T-helper 17 cell (primary cell): ENCODE measurements at places on chromosomes 3 and 15. TPM values are rescaled to one million over a fixed set of nuclear protein-coding genes. Genes with fewer than 3 reads are reported as not detected.

Gene LDHAL6B
- total RNA-seq, result not detected

- DNase-seq, result no peak
Observed at GRCh38 chr15:69748131-69748530, 295.5 kb downstream of the RPLP1 start.

GRCh38 chr3:144424606-144425005, 453.0 kb downstream of the DIPK2A start:
- no peak for DNase-seq

GRCh38 chr3:130748467-130748861, 1.8 kb upstream of the PIK3R4 start:
- no peak for DNase-seq

DNA sequence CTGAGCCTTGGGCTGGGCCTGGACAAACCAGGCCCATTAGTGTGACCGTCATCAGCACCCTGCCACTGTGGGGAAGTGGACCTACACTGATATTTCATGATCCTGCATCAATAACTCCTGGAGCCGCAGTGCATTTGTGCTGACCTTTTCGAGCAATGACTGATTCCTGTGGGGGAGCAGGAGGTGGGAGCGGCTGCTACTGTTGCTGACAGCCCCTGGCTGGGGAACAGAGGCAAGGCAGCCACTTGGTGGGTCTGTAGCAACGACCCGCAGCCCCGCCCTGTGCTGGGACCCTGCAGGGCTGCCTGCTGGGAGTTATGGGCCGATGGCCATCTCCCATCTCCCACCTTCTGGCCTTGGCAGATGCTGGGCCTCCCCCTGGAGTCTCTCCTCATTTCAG, 42.1 kb downstream of the CCDC33 start:
- no peak for DNase-seq

DNA sequence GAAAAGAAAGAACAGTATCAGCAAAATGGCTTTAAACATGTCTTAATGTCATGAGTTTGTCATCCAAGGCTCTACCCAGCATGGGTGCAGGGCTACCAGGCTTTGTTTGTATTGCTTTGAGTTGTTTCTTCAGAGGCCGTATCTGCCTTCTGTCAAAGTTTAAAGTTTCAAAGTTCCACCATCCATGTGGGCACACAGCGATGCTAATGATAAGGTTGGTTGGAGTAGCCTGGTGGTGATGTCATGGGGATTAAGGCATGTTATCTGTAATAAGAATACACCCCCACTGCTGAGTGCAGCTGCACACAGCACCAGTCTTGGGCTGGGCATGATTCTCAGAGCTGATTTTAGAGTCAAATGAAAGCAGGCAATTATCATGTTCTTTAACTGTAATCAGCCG, 72.0 kb upstream of the LRTM1 start:
- no peak for DNase-seq

Gene CHRNA5
- 0.39 TPM for total RNA-seq

DNA sequence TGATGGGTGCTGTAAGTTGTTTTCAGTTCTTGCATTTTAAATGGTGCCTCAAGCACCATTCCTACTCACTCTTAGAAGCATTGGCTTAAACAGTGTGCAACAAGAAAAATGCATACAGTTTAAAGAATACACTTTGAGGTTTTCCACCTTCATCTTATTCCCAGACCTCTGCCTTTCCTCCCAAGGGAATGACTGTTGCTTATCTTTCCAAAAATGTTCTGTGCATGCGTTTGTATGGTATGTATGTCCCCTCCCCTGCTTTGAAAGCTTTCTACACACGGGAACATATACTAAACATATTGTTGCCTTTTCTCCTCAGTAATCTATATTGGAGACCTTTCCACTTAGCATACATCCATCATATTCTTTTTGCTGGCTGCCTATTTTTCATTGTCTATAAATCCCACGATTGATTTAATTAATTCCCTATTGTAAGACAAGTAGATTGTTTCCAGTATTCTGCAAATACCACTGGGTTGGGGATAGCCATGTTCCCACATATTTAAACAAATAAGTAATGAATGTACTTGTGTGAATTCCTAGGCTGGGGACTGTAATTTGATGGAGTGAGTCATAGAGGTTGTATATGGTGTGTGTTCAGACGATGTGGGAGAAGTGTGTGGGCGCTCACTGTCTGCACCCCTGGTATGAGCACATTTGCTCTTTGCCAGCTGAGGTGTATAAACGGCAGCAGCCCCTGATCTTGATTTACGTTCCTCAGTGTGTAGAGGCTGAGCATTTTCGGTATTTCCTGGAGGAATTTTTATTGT, 5.8 kb downstream of the TRAK1 start:
- DNase-seq, result no peak

DNA sequence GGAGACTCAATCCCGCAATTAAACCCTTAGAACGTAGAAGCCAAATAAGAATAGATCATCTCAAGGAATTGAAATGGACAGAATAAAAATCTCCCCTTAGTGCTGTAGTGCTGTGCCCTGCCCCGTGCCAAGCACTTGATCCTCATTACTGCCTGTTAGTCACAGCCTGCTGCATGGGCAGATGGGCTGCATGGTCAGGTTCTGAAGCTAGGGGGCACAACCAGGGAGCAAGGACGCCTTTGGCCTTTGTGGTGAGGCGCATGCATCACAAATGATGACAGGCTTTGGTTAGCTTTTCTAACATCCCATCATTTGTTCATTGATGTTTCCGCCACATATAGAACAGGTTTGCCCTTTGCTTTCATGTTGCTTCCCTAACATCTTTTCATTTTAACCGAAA, 336.3 kb upstream of the ADAMTS9 start:
- DNase-seq, result no peak

GRCh38 chr15:47266566-47266965, 450.7 kb upstream of the SEMA6D start:
- DNase-seq, result no peak

Gene A4GNT
- total RNA-seq, result not detected

Gene PCSK6
- 1.9 TPM for total RNA-seq

Gene ADAMTS17
- total RNA-seq, result 8.1 TPM

Gene VWA5B2
- not detected for total RNA-seq

GRCh38 chr15:81209635-81210034, 13.0 kb downstream of the IL16 start:
- no peak for DNase-seq

DNA sequence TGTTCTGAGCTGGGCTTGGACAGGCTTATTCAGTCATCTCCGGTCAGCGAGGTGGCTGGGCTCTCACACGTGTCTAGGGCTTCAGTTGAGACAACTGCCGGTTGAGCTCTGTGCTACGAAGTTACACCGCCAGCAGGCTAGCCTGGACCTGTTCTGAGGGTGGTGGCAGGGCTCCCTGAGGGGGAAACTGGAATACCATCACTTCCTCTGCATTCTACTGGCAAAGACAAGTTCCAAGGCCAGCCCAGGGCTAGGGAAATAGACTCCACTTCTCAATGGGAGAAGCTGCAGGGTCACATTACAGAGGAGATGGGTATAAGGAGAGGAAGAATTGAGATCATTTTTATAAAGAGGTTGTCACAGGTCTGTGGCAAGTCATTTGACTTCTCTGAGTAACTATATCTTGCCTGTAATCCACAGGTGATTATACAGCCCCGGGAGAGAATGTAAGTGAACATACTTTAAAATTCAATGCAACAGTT, 106.8 kb upstream of the IL12A start:
- DNase-seq, result no peak

DNA sequence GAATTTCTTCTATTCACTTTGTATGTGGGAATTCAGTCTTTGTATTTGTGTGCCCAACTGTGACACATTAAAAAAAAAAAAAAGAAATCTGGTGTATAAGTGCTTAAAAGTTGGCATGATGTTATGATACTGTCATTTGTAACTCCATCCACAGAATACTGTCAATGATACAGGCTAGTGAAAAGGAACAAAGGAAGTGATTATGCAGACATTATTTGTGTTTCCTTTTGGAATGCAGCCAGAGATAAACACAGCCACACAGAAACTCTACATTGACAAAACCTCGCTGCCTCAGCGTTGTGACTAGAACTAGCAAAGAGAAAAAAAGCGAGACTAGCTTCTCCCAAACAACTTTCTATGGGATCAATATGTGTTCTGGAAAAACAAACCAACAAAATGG, 519.2 kb upstream of the AGTR1 start:
- no peak for DNase-seq

Gene RARRES1
- not detected for total RNA-seq

Gene CELSR3
- 6.0 TPM for total RNA-seq

DNA sequence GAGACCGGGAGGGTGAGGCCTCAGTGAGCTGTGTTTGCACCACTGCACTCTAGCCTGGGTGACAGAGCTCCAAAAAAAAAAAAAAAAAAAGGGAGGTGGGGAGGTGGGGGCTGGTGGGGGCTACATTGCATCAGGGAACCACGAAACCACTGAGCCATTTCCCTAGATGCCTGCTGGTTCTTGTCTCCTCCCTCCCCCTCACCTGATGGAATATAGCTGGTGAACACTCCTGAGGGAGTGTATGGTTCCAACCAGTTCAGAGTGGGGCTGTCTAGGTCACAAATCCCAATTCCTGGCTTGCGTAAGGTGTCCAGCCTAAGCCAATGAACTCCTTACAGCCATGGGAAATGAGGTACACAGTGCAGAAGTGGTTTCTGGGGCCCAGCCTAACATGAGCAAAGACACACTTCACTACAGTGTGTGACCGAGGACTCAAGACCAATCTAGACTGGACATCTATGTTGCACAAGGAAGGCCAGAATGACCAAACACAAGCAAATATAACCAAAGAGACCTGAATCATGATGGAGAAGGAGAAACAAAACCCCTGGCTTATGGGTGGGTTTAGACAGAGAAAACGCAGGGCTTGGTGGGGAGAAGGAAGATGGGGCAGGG, 39.1 kb upstream of the OSBPL11 start:
- DNase-seq, result no peak

DNA sequence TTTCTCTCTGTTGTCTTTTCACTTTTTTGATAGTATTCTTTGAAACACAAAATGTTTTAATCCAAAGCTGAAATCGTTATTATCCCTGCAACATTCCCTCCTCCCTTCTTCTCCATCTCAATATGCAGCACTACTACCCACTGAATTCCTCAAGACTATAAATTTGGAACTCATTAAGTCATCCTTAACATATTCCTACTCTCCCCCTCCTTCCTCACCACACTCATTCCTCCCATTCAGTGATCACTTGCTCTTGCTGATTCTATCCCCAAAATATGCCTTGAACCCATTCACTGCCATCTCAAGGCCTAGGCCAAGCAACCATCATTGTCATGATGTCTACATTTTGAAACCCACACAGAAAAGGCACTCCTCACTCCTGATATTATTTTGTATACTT, 2.4 kb upstream of the PIK3R4 start:
- no peak for DNase-seq
